ENCODE measurements at places on chromosomes 11 and 22.

- H3K27me3 ChIP-seq = no peaks in the 10 kb centered on the region
- no peak overlapping the region for H3K4me3 ChIP-seq
- no peaks in the 10 kb centered on the region for H3K4me1 ChIP-seq
- no peaks in the 10 kb centered on the region for H3K36me3 ChIP-seq
- DNase-seq = no peak
Measured at GRCh38 chr11:39745401-39745800, 1714.1 kb downstream of the LRRC4C start.

DNA sequence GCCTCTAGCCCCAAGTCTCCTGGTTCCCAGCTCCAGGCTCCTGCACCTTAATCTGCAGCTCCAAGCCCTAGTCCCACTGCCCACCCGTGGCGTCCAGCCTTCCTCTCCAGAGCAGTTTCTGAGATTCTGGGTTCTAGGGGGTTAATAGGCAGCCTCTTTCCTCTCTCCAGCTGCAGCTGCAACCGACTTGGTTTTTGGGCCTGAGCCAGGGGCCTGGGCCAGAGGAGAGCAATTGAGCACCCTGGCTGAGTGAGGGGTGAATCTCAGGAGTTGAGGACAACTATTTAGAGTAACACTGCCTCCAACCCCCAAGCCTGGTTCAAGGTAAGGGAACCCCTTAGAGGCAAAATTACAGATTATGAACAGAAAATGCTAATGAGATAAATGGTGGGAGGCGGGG lies 9.0 kb upstream of the CHRM1 start:
- H3K27ac ChIP-seq = no peak overlapping the region
- no peak for DNase-seq
- no peaks in the 10 kb centered on the region for H3K36me3 ChIP-seq
- H3K27me3 ChIP-seq = peaks cover 26% of the 10 kb centered on the region
- no peak overlapping the region for H3K4me3 ChIP-seq

DNA sequence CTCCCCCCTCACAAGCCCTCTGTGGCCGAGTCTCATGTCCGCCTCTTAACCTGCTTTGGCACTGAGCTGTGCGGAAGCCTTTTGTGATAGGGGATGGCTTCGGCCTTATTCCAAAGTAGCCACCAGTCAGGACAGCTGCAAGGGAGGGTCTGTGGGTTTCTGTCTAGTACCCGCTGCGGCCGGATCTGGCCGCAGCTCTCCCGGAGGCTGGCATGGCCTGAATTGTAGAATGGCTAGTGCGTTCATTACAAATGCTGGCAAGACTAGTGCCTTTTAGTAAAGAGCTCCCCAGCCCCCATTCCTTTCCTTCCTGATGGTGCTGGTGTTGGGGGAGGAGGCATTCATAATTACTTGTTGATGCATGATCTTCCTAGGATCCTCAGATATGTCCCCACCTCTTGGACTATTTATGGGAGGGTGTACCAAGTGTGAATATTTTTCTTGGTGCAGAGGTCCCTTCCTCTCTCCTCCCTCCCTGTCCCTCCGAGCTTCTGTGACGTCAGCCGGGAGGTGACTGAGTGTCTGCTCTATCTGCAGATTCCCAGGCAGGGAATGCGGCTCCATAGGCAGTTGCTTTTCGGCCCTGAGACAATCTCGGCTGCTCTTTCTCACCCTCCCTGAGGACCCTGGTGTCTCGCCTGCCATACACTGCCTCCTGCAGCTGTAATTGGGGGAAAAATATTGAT lies 108.7 kb upstream of the E2F8 start:
- H3K36me3 ChIP-seq = no peaks in the 10 kb centered on the region
- peaks cover 30% of the 10 kb centered on the region for H3K27me3 ChIP-seq
- H3K4me1 ChIP-seq = no peaks in the 10 kb centered on the region
- DNase-seq = no peak
- H3K27ac ChIP-seq = no peak overlapping the region
- no peak overlapping the region for H3K4me3 ChIP-seq

DNA sequence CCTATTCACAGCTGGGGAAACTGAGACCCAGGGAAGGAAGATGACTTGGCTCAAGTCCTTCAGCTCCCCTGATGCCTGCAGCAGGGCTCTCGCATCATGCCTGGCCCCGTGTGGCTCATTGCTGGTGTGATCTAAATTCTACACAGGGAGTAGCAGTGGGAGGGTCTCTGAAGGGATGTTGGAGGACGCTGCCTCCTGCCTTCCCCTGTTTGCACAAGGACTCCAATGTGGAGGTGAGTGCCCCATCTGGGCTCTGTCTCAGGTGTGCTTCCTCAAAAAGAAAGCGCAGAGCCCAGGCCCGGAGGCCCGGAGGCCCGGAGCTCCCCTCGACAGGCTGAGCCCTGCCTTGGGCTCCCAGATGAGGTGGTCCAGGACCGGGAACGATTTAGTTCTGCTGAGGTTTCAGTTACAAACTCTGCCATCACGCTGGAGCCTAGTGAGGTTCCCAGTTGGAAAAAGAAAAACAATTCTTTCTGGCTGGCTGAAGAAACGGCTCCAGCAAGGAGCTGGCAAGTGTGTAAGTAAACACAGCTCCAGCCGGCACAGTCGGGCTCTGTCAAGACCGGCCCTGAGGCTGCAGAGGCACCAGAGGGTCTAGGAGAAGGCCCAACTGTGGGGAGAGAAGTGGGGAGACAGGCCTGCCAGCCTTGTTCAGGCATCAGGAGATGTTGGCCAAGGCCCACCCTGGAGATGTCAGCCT lies 49.8 kb downstream of the NAT10 start:
- H3K27me3 ChIP-seq = no peaks in the 10 kb centered on the region
- H3K27ac ChIP-seq = no peak overlapping the region
- H3K4me3 ChIP-seq = no peak overlapping the region
- 0 out of 2 replicates have a peak, but pooled peaks cover 6% of the 10 kb centered on the region for H3K36me3 ChIP-seq
- DNase-seq = no peak
- no peaks in the 10 kb centered on the region for H3K4me1 ChIP-seq

- no peak overlapping the region for H3K4me3 ChIP-seq
- no peaks in the 10 kb centered on the region for H3K36me3 ChIP-seq
- DNase-seq = no peak
- no peaks in the 10 kb centered on the region for H3K27me3 ChIP-seq
- no peak overlapping the region for H3K27ac ChIP-seq
Measured at GRCh38 chr22:49576241-49577141, 251.2 kb downstream of the BRD1 start.

GRCh38 chr11:100095809-100096208 lies 591.3 kb upstream of the ARHGAP42 start:
- H3K27ac ChIP-seq = no peak overlapping the region
- no peak for DNase-seq
- H3K36me3 ChIP-seq = no peaks in the 10 kb centered on the region
- no peak overlapping the region for H3K4me3 ChIP-seq

DNA sequence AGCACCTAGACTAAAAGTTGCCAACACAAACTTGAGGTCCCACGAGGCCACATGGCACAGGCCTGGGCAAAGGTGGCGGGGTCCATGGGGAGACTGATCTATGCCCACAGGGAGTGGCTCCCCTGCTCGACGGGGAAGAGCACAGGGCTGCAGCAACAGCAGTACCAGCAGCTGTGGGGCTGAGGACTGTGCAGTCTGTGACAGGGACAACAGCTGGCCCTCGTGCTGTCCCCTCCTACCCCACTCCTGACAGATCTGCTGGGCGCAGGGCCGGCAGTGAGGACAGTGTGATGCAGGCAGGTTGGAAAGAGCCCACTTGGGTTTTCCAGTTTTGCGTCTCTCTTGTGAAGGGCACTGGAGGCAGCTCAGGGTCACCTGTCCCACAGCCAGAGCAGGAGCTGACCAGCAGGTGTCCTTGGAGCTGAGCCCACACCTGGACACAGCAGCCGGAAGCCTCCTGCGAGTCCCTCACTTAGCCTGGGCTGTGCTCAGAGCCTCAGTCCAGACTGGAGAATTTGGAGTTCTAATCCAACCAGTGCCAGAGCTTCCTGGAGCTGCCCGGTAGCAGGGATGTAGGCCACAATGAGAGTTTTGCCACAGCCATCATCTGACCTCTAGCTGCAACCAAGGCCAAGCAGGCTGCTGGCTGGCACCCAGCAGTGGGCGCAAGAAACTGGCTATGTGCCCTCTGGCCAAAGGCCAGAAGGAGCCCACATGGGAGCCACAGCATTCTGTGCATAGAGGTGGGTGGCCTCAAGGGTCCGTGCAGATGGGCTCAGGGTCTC lies 3.6 kb upstream of the GAS2L1 start:
- H3K4me1 ChIP-seq = peaks cover 2% of the 10 kb centered on the region
- DNase-seq = no peak
- no peak overlapping the region for H3K4me3 ChIP-seq
- no peak overlapping the region for H3K27ac ChIP-seq
- peaks cover 26% of the 10 kb centered on the region for H3K36me3 ChIP-seq

- H3K4me1 ChIP-seq = no peaks in the 10 kb centered on the region
- H3K27ac ChIP-seq = no peak overlapping the region
- H3K4me3 ChIP-seq = no peak overlapping the region
- no peaks in the 10 kb centered on the region for H3K27me3 ChIP-seq
- H3K36me3 ChIP-seq = no peaks in the 10 kb centered on the region
- DNase-seq = no peak
Measured at GRCh38 chr11:81658722-81659121, 1074.9 kb downstream of the FAM181B start.

DNA sequence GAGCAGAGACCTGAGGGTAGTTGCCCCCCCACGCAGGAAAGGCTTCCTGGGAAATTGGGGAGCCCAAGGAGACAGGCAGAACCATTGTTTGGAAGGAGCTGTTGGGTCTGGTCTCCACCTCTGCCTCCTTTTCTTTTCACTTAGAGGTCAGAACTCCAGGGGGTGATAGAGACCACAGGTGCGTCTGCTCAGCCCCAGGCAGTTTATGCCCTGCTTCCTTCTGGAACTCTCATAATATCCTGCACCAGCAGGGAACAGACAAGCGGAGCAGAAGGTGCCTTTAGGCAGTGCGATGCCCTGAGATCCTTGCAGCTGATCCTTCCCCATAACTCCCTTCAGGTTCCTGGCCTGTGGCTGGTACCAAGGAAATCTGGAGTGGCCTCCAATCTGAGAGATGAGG lies 120.2 kb downstream of the NECTIN1 start:
- no peaks in the 10 kb centered on the region for H3K4me1 ChIP-seq
- H3K27me3 ChIP-seq = peaks cover 3% of the 10 kb centered on the region
- no peak overlapping the region for H3K27ac ChIP-seq
- no peak overlapping the region for H3K4me3 ChIP-seq
- DNase-seq = no peak

DNA sequence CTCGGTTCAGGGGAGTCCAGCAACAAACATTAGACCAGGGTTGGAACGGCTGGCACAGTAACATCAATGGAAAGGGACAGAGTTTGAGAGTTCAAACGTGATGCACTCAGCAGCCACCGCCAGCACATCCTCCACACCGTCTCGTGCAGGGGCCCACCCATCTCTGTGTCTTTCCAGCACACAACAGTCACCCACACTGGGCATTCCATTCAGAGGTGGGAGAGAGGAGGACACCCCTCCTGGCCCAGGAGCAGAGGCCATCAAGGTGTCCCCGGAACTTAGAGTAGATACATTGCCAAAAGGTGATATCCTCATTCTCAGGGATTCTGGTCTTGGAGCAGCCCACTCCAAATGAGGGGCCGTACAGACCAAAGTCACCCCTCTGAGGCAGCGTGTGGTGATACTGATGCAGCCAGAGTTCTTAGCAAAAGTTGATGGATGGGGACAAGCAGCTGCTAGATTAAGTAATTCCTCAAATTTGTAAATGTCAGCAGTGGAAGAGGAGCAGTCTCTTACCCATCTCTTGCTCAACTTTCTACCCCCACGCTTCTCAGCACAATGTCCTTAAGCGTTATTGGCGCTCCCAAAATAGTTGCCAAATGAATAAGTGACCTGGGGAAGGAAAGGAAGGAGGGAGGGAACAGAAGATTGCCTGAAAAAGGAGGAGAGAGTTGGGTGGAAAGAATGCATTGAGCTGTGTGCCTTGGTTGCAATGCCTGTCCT lies 5.5 kb downstream of the SNAP29 start:
- H3K4me3 ChIP-seq = no peak overlapping the region
- no peaks in the 10 kb centered on the region for H3K36me3 ChIP-seq
- H3K4me1 ChIP-seq = peaks cover 2% of the 10 kb centered on the region
- DNase-seq = no peak

Data from RWPE2 (cell line).